ENCODE measurements at places on chromosomes 5 and 9.

DNA sequence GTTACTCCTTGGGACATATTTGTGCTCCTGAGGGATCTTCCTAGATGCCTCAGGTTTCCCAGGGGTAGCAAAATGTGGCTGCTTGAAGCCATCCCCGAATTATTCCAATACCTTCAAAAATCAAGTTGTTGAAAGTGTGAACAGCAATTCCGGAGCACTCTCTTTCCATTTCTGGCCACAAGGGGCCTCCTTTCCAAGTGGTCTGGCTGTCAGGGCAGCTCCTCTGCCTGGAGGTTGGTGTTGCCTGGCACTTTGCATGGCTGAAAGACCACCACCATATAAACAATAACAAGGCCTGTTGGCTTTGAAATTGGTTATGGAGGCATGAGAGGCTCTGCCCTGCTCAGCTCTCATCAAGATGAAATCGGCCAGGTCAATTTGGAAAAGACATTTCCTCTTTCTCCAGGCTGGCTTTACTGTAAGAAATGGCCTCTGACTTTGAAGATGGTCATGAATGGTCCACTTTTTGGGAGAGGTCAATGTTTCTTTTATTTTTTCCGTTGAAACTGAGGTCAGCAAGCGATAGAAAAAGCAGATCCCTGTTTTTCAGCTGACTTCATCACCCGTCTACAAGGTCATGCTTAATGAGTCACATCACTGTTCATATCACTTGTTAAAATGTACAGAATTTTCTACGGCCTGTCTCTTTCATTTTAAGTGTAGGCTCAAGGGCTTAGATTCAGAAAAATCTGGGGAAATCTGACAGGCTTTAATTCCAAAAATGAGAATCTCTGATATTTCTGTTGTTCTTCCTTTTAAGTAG is 481.1 kb upstream of the ZNF608 start:
- no peak for DNase-seq

GRCh38 chr9:103789686-103790085 is 304.4 kb upstream of the SMC2 start:
- no peak for DNase-seq

DNA sequence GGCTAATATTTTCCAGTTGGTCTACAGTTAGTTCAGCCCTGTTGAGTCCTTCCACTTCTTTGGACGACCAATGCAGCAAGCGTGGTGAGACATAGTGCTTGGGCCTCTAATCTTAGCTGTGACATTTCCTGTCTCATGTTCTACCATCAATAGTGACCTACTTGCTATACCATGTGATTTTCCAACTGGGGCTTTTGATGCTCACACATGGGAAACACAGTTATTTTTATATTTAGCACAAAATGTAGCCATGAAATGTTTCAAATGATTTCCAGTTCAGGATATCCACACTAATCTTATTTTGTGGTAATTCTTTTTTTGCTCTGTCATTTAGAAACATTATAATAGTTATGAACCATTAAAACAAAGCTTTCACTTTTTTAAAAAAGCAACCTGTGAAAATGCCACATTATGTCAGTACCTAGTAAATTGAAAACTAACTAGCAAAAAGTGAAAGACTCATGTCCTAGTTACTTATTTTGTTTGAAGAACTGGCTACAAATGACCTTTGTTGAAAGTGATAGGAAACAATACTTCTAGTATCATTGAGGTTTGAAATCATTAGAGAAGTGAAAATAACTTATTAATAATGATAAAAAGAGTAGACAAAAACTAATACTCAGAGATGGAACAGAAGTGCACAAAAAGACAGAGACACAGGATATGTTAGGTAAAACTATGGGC is 18.3 kb downstream of the MARCHF3 start:
- no peak for DNase-seq

- no peak for DNase-seq
Measured at GRCh38 chr9:136943291-136944211, 987 bp downstream of the FBXW5 start.

GRCh38 chr5:82820961-82821845 is 256.0 kb downstream of the TMEM167A start:
- DNase-seq, result no peak

DNA sequence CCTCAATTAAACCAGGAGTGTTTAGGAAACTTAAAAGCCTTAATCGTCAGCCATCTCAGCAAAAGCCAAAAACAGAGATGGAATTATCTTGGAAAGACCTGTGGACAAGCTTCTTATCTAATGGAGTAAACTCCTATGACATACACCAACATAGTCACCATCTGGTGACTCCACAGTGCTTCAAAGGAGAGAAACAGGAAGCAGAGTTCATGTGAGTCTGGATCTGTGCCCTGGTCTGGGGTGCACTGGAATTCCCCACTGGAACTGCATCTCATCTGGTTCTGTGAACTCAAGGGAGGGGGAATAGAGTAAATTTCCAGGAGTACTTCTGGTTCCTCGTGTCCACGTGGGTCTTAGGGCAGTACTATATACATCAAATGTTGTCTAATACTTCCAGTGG is 36.3 kb upstream of the KCNN2 start:
- DNase-seq, result no peak

GRCh38 chr5:87825583-87825982 is 412.9 kb upstream of the CCNH start:
- no peak for DNase-seq

DNA sequence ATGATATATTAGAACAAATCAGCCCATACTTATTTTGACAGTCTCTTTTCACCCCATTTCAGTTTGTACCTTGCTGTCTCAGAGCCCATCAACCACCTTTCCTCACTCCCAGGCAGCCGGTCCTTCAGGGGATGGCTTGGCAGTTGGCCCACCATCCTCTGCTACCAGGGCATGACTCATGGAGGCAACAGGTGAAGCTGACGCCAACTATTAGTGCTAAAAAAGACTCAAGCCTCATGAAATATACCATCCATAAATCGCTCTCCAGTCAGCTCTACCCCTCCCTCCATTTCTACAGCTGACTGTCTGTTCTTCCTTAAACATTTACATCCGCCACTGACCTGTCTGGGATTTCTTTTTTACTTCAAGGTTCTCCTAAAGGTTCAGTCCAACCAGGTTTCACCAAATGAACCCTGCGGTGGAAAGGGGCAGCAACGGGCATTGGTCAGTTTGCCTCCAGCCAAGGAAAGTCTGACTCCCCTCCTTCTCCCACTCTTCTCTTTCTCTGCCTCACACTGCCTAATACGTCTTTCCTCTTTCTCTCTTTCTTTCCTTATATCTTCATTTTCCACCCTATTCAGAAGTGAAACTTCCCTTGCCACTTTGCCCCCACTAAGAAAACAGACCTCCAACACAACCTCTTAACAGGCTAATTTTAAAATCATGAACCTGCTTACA is 439.1 kb downstream of the RAB3C start:
- DNase-seq, result no peak

- DNase-seq, result no peak
Measured at GRCh38 chr5:116482394-116482793, 92.2 kb downstream of the SEMA6A start.

- DNase-seq, result no peak
Measured at GRCh38 chr9:108553111-108553635, 302.6 kb downstream of the ACTL7B start.

DNA sequence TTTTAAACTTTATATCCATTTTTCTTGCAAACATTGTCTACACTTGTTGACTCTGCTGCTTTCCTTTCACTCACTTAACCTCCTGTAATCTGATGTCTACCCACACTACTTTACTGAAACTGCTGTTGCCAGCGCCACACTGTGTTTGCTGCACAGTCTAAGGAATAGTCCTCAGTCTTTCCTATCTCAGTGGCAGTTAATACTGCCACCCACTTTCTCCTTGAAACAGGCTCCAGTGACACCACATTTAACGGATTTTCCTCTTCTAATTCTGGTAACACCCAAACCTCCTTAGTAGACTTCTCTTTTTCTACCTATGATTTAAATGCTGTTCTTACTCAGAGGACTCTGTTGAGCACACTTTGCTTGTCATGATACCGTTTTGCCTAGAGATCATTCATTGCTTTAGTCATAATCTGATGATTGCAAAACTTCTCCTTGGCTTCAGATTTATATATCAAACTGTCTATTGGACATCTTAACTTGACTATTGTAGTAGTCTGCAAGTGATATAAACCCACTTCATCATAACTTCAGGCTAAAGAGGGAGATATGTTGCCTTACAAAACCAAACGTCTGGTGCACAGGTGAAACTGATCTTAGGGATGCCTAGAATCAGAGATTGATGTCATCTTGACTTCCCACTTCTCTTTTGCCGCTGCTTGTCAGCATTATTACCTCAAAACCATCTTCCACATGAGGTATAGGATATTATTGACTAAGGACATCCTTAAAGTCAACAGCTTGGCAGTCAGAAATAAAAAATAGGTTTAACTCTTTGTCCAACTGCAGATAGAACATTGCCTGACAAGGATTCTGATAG is 94.1 kb downstream of the CDC42SE2 start:
- no peak for DNase-seq

DNA sequence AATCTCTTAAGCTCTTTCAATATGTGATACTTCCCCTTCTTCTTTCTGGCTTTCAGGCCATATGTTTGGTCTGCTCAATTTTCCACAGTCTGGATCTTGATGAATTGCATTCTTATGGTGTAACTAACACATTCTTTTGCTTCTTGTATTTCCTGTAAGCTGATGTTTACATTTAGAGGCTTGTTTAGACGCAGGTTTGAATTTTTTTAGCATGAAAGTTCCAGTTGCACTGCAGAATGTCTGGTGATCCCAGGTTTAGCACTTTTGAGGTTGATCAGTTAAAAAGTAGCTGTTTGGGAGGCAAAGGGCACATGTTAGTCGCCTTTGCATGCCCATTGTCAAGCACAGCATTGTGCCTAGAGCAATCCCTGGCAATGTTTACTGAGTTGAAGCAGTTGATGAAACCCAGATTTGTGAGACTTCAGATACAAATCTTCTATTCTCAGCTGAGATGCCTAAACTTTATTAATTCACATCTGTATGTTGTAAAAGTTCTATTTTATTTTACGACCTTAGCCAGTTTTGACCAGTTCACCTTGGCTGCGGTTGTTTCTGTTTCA is 59.6 kb upstream of the SPATA31C2 start:
- DNase-seq, result no peak

- no peak for DNase-seq
Measured at GRCh38 chr5:171714851-171715250, 70.8 kb upstream of the SMIM23 start.
